ENCODE measurements at places on chromosomes 4 and X. TPM values are rescaled to one million over a fixed set of nuclear protein-coding genes. Genes with fewer than 3 reads are reported as not detected.

The RAB41 gene
- not detected for total RNA-seq

The TCEAL7 gene
- total RNA-seq: 15.1 TPM

- no peak for DNase-seq
Measured at GRCh38 chr4:73679836-73680235, 59.6 kb upstream of the RASSF6 start.

GRCh38 chr4:96183611-96184010, 343.7 kb downstream of the PDHA2 start:
- no peak for DNase-seq

- no peak for DNase-seq
Measured at GRCh38 chr4:170875868-170876267, 786.1 kb upstream of the AADAT start.

DNA sequence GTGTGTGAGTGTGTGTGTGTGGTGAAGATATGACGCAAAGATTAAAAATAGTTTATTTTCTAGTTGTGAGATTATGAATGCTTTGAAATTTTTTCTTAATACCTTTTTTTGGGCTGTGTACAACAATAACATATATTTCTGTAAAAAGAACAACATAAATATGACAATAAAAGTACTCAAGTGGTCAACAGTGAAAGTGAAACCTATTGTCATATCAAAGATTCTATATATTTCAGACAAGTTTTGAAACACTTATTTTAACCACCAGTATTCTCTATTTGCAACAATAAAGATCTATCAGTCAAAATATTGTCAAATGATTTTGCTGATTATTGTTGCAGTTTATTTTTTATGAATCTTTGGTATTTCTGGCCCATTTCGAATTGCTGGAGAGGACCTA, 98.0 kb downstream of the SPOCK3 start:
- DNase-seq: no peak

- DNase-seq: no peak
Measured at GRCh38 chrX:118739577-118739976, 12.2 kb downstream of the IL13RA1 start.

- DNase-seq: no peak
Measured at GRCh38 chr4:139768366-139768765, 102.7 kb downstream of the MGST2 start.

Measured in sciatic nerve (tissue), 2 donors.